Neural crest cell (in vitro differentiated cells): ENCODE measurements at places on chromosomes 3 and 15.

DNA sequence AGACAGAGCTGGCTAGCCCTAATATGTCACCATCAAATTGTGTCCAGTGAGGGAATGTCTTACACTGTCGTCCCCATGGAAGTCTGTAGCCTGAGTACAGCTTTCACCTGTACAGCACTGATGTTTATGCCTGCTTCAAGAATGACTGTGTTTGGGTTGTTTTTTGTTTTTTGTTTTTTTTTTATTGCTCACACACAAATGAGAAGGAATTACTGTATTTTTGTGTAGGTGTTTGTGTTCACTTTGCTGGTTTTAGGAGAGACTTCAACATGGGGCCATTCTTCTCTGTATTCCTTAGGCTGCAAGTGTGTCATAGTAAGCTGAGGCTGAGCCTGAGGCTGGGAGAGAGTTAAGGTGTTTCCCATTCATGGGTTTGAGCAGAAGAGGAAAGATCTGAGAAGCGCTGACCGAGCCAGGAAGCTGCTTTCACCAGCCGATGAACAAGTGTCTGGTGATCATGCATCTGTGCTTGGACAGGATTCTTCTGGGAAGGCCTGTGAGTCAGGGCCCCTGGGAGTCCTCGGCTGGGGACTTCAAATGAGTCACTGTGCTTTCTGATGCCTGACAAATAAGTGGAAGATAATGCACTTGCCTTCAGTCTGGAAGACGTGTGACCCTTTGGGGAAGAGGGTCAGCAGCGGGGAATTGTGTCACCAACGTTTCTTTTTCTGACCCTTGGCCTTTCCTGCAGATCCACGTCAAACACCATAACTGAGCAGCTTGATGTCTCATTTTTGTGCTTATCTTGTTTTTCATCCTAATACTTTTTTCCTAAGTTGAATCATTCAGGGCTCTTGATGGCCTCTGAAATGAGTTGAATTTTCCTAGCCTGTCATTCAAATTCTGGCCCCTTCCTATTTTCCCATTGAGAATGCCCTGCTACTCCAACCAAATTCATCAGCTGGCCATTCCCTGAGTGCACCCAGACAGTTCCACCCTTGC, 36.7 kb upstream of the ZBTB38 start:
- no peak for DNase-seq

DNA sequence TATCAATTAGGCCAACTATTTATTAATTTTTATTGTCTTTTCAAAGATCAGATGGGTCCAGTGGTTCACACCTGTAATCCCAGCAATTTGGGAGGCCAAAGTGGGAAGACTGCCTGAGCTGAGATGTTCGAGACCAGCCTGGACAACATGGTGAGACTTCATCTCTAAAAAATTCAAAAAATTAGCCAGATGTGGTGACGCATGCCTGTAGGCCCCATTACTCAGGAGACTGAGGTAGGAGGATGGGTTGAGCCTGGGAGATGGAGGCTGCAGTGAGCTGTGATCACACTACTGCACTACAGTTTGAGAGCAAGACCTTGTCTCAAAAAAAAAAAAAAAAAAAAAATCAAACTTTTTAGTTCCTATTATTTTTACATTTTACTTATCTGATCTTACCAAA, 8.2 kb downstream of the AP3S2 start:
- DNase-seq: no peak

GRCh38 chr3:107990433-107990832, 100.4 kb downstream of the CD47 start:
- no peak for DNase-seq

DNA sequence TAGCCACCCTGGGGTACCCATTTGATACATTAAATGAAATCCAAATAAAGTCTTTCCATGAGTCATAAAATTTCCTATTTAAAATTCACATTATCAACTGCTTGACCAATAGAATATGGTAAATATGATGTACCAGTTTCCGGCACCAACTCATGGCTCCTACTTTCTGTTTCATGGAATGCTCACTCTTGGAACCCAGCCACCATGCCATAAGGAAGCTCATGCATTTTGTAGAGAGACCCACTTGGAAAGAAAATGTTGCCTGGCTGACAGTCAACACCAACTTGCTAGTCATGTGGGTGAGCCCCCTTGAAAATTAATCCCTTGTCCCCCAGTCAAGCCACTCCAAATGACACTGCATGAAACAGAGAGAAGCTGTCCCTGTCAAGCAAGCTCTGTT, 57.2 kb downstream of the WWTR1 start:
- no peak for DNase-seq

DNA sequence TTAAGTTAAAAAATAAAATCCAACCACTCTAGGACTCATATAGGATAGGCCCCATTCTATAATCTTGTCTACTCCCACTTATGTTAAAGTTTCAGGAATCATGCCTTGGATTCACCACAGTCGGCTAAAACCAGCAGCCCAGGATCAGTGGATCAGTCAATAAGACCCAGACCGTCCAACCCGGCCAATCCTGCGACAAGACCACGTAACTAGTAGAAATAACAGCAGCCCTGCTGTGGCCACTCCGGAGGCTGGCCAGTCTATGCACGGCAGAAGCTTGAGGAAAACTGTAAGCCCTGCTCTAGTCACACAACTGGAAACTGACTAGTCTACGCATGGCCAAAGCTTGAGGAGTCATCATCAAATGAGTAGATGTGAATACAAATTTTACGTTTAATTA, 12.8 kb upstream of the SLC9C1 start:
- no peak for DNase-seq

- no peak for DNase-seq
These were observed 79.8 kb upstream of the GRM7 start for GRCh38 chr3:6781092-6781491.
